ENCODE measurements at places on chromosomes 2 and 18. TPM values are rescaled to one million over a fixed set of nuclear protein-coding genes. Genes with fewer than 3 reads are reported as not detected.

Gene TEKT4
- total RNA-seq, result not detected

Gene DSG4
- not detected for total RNA-seq

Gene GREB1
- total RNA-seq, result 3.9 TPM

Gene FBXO41
- 4.4 TPM for total RNA-seq

Gene TUBA3D
- 6.8 TPM for total RNA-seq

Gene DSG1
- total RNA-seq, result not detected

Gene CRYGD
- total RNA-seq, result not detected

Gene RAB17
- total RNA-seq, result 0.32 TPM

Gene BCL2
- 0.51 TPM for total RNA-seq

Gene L3MBTL4
- total RNA-seq, result not detected

Measured in A549 treated with dexamethasone at 1 μM for 4 hours (cell line).